ENCODE measurements at places on chromosomes 12 and 14.

- DNase-seq = no peak
Observed at GRCh38 chr14:93245764-93246420, 38.8 kb downstream of the UBR7 start.

GRCh38 chr12:57522887-57523705, 472 bp downstream of the MBD6 start:
- DNase-seq = no peak

- DNase-seq = no peak
Observed at GRCh38 chr14:99034711-99035171, 237.3 kb downstream of the BCL11B start.

DNA sequence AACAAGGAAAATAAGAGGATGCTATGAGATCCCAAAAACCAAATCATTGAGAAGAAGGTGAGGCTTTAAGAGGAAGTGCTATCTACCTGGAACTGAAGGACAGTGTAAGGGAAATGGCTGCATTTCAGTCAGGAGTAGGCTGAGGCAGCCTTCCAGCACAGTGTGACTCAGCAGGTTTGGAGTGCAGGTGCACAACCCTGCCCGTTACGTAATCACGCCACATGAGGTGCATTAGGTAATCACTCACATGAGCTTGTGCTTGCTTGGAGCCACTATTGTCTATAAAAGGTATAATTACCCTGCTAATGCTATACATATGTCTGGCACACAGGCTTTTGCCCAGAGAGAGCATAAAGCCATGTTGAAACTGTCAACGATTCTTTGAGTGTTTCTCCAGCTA, 74.9 kb downstream of the DIO2 start:
- DNase-seq = no peak

GRCh38 chr12:3417113-3417512, 73.9 kb upstream of the PRMT8 start:
- DNase-seq = no peak

DNA sequence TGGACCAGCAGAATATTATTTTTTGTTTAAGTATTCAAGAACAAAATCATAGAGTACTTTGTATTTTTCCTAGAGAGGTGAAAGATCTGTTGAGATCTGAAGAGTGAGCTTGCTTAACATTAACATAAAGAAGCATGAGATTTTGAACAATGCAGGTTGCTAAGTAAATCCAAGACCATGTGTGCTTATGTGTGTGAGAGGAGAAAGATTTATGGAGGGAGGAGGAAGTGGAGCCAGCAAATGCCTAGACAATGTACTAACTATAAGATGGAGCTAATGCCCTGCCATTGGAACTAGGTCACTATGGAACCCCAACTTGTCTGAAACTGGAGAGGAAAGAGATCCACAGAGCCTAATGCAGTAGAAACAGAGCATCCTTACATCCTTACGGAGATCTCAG, 13.3 kb downstream of the FAM161B start:
- DNase-seq = no peak

- DNase-seq = no peak
Observed at GRCh38 chr14:65852689-65853088, 440.2 kb downstream of the FUT8 start.

- DNase-seq = no peak
Observed at GRCh38 chr12:25775968-25776367, 182.5 kb upstream of the RASSF8 start.

DNA sequence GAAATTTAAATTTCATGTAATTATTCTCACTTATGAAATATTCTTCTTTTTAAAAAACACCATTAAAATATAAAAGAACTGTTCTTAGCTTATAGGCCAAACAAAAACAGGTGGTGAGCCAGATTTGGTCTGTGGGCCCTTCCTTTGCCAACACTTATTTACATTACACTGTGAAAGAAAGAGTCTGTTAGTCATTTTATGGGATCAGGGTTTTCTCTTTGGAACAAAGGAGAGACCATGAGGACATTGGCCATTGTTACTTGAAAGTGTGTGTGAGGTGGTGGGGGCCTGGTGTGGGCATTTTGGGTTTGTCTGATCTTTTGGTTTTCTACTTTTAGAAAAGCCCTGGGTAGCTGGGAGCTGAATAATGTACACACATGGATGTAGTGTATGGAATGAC, 62.7 kb downstream of the TTC6 start:
- DNase-seq = no peak

- DNase-seq = no peak
Observed at GRCh38 chr12:108517288-108518100, 2.4 kb downstream of the FICD start.

DNA sequence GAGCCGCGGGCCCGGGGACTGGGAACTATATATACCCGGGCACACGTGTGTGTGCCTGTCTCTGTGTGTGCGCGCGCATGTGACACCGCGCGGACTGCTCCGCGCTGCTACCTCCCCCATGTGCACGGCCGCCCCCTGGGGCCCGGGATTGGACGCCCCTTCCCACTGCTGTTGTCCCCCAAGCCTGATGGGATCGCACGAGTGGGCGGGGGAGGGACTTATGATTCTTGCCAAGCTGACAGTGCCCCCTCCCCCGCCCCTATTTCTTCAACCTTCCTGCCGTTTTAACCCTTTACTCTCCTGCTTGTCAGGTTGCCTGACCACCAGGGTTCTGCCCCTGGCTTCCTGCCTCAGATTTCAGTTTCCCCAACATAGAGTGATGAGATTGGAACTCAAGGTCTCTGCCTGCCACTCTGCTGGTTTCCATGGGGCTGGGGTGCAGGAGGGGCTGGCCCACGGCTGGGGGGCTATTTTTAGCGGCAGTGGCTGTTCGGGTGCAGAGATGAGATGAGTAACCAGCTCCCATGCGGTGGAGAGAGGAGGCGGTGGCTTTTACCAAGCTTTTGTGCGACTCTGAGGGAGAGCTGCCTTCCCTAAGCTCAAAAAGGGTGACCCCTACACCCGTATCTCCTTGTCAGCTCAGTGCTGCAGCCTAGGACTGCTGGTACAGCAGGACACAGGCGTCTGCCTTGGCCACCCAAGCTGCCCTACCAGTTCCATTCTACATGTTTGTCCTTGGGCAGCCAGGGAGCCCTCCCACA, at the start of gene DDN:
Gene DDN, minus strand, starts transcription at position 5 of the 761 bp plus-strand sequence. CDS start 88 bp downstream, outside the sequence.
- no peak for DNase-seq

- no peak for DNase-seq
Observed at GRCh38 chr12:49956663-49957569, 4.8 kb upstream of the AQP5 start.

DNA sequence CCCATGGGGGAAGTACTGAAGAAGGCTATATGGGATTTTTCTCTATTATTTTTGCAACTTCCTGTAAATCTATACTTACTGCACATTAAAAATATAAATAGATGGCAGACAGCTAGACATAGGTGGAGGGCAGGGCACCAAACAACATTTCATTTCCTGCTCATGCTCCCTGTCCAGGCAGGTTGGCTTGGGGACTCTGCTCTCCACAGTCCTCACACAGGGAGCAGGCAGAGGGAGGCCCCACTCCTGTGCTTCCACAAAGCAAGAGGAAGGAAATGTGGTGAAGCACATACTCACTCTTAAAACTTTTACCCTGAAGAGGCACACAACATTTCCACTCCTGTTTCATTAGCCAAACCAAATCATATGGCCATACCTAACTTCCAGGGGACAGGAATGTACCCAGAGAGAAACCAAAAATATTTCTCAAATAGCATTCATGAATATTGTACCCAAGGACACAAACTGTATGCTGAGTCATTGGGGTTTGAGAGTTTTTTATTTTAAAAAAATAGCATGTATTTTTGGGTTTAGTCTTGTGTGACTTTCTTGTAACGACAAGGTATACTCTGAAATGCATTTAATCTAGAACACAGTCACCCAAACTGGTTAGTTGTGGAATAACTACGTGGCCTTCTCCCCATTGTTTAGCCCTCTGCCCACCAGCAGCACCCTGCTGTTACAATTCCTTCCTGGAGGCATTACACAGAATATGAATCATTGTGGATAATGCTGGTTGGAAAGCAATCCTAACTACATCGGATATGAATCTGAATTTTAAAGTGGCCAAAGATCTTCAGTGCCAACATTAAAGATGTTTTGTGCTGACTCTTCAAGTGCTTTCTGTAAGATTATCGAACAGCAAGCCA, 40.9 kb downstream of the RTN1 start:
- DNase-seq = no peak

DNA sequence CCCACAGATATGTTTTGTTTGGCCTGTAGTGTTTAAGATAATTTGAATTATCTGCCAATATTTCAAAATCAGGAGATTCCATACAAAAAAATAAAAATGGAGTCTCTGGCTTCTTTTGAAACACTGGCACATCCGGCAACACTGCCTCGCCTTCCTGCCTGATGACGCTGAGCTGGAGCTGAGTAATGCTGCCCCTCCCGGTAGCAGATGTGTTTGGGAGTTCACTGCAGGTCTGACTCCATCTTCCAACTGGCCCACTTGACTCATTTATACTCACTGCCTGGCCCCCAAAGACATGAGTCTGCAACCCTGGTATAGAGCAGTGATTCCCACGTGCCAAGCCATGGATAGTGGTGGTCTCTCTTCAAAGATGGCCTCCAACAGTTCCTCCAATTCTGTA, 7.4 kb downstream of the CIT start:
- DNase-seq = peak; percentile 76

GRCh38 chr14:33527023-33527634, 423.7 kb downstream of the EGLN3 start:
- DNase-seq = no peak

DNA sequence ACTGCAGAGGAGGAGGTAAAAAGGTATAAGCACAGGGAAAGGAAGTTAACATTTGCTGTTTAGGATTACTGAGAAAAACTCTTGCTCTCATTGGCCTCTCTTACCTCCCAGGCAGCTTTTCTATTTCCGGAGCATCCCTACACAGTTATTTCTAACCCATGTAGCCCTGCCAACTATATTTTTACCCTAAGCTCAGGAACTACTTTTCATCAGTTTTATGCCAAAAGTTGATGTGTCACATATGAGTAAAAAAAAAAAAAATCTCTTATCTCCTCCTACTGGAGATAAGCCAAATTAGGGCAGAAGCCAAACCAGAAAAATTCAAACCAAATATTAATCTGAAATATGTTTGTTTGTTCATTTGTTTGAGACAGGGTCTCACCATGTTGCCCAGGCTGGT, 34.4 kb upstream of the PSMA6 start:
- no peak for DNase-seq

- no peak for DNase-seq
Observed at GRCh38 chr12:73362666-73363065, 1090.5 kb downstream of the TRHDE start.

DNA sequence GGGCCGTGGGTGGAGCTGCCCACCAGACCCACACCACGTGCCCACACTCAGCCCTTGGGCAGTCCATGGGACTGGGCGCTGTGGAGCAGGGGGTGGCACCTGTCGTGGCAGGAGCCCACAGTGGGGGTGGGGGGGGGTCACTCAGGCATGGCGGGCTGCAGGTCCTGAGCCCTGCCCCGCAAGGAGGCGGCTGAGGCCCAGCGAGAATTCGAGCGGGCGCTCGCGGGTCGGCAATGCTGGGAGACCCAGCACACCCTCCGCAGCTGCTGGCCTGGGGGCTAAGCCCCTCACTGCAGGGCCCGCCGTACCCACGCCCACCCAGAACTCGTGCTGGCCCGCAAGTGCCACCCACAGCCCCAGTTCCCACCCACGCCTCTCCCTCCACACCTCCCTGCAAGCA, 132.6 kb upstream of the GARIN2 start:
- DNase-seq = no peak

- no peak for DNase-seq
Observed at GRCh38 chr14:78016532-78016931, 153.6 kb upstream of the NRXN3 start.

GRCh38 chr14:57493467-57494181, at the start of gene CCDC198:
CCDC198 (minus strand) TSS chr14:57493857; CDS start chr14:57493715, 142 bp downstream.
- DNase-seq = no peak

DNA sequence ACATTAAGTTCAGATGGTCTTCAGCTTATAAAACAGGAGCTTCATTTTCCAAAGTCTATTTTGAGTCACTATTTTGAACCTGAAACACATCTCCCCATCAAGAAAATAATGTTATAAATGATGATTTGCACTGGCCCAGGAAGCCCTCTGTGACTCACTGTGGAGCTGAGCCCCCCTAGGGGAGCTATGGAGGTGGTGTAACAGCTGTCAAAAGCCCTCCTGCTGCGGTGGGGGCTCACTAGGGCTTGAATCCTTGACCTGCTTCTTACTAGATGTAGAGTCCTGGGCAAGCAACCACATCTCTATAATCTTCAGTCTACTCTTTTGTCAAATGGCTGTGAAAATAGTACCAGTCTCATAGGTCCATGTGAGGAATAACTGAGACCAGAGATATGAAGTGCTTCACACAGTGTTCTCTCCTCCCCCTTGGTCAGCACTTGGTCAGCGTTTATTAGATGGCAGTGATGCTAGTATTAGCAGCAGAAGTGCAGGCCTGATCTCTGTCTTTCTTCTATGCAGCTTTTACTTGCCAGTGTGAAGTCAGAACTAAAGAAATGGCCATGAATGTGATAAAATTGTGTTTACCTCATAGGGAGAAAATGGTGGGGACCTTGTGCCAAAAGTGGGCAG, 83.4 kb downstream of the RTN1 start:
- no peak for DNase-seq

GRCh38 chr14:69473260-69473659, 11.3 kb upstream of the PLEKHD1 start:
- DNase-seq = no peak

DNA sequence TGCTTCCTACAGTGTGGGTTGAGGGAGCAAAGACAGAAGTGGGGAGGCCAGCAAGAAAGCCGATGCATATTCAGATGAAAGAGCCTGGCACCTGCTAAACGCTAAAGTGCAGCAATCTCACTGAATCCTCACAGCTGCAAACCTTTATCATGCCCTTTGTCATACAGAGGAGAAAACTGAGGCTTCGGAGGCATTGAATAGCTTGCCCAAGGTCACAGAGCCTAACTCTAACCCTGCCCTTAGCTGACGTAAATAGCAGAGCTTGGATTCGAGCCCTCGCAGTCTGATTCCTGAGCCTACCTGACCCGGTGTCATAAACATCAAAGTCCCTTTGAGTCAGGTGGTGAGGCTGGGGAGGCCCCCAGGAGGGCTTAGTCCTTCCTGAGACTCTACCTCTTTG, 54.9 kb downstream of the CMKLR1 start:
- no peak for DNase-seq

DNA sequence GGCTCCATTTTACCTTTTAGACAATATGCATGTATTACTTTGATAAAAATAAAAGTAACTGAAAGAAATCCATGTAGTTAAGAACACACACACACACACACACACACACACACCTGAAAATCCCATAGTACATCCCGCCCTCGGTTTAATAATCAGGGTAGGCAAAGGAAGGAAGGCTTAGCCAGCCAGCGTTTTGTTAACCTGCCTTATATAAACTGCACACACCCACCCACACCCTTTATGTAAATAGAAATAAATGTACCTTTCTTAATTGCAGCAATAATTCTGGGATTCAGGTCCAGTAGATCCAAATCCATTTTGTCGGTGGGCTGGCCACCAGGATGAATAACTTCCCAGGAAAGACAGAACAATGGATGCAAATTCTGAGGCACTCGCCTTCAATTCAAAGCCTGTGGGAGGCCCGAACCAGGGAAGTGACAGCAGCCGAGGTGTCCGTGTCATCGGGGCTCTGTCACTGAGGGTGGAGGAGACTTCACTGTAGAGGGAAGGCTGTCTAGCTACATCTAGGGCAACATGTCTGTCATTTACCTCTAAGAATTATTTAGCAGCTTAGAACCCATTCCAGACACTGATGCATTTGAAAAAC, 4.4 kb downstream of the XRCC3 start:
- no peak for DNase-seq

GRCh38 chr14:67285876-67286452, 44.7 kb downstream of the PALS1 start:
- DNase-seq = peak; percentile 23

- no peak for DNase-seq
Observed at GRCh38 chr14:92266216-92266615, 56.7 kb upstream of the SLC24A4 start.

GRCh38 chr14:41488401-41488800, 118.3 kb upstream of the LRFN5 start:
- DNase-seq = no peak

All from AG09319 (cell line).